NCI-H345 (cell line): ENCODE measurements at places on chromosomes 2 and 18.

- DNase-seq: peak; percentile 78
These were observed 619 bp upstream of the FAM168B start for GRCh38 chr2:131093696-131094462.

GRCh38 chr2:2892378-2892777, 485.2 kb downstream of the EIPR1 start:
- no peak for DNase-seq

GRCh38 chr2:202933958-202934357, 21.9 kb downstream of the CARF start:
- no peak for DNase-seq

DNA sequence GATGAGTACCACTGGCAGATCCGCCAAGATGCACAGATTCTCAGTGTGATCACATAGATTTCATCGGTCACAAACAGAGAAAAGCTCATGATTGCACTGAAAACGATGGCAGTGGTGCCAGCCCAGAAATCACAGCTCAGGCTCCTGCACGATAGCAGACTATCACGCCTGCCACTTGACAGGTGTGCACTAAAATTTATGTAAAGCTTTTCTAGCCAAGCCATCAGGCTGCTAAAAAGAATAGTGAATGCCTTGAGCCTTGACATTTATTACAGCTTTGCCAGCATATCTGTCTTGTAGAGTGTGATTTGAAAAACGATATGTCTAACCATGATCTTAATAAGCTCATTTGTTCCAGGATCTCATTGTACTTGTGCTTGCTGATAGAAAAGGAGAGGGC, 409.5 kb upstream of the CWC22 start:
- DNase-seq: no peak

- no peak for DNase-seq
These were observed 33.6 kb downstream of the TTC32 start for GRCh38 chr2:19868224-19868623.

DNA sequence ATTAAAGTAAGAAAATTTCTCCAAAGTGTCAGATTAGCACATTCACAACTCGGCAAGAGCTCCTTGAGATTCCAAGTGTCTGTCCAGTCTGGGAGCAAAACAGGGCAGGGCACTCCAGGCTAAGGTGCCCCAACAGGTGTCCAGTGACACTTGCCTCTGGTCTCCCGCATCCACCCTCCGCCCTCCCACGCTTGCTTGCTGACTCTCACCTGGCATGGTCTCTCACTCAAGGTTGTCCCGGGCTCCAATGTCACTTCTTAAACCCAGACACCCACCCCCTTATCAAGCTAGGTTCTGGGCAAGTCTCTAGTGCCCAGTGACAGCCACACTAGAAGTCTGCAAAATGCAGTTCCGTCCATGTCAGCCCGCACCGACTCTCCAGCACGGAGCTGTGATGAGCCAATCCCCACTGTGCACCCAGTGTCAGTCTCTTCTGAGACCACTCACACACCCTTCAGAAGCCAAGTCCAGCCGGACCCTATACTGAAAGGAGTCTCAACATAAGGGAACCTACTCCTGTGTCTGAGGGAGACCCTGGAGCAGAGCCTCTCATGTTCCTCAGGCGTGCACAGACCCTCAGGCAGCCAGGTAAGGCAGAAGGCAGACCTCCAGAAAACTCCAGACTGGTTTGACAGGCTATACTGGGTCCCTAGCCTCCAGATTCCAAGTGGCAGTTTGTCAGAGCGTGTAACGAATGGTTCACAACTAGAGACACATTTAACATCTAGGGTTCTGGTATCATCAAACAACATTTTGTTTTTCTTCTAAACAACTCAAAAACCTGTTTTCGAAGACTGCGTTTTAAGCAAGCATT, 45.6 kb downstream of the HDLBP start:
- no peak for DNase-seq

- DNase-seq: no peak
These were observed 264.1 kb upstream of the THUMPD2 start for GRCh38 chr2:40043191-40043590.

GRCh38 chr2:15160201-15160991, 400.7 kb downstream of the NBAS start:
- no peak for DNase-seq

DNA sequence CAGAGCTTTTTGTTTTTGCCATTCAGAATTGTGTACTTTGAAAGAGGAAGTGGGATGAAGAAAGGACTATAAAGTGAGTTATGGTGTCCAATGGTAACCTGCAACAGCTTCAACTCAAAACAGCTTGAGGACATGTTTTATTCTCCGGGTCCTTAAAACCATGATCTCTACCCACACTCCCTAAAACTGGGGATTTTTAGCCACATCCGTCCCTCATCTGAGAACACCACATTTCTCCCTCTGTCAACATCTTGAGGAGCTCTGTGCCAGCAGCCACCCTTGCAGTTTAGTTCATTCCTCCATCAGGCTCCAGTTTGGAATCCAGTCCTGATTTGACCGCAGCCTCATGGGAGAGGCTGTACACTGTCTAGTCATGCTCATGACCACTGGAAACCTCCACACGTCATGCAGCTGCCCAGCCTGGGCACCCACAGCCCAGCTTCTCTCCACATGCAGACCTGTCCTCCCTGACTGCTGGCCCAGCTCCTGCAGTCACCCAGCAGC, 62.6 kb downstream of the C18orf63 start:
- DNase-seq: no peak

DNA sequence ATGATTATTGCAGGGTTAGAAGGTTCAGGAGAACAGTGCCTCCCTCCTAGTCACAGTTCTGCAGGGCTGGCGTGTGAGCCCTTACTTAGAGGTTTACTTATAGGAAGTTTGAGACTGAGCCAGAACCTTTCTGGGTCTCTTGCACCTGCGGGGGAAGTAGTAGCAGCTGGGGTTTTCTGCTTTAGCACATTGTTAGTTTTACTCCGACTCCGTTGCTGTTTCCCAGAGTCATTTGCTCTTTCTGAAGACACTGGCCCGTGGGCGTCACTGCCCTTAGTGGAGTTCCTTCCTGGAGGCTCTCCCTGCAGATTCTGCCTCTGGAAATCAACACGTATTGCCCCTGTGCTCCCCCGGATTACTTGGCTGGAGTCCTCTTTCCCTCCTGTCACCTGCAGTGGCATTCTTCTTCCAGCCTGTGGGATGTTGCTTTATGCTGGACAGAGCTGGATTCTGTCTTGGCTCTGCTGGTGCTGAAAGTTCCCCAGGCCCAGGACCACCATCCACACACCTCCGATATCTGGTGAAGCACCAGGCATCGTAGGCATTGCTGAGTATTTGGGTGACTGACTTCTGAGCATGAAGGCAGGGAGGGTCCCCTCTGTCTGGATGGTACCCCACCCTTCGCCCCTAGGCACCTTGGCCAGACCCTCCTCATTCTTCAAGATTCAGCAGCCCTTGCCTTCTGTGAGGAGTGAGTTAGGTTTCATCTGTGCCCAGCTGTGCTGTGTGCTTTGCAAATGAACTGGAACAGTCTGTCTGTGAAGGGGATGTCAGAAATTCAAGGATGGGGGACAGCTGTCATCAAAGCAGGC, 51.7 kb downstream of the AGAP1 start:
- no peak for DNase-seq

GRCh38 chr18:11506856-11507255, 102.5 kb upstream of the SLC35G4 start:
- no peak for DNase-seq

GRCh38 chr2:164964700-164965099, 9.4 kb upstream of the SLC38A11 start:
- DNase-seq: no peak

DNA sequence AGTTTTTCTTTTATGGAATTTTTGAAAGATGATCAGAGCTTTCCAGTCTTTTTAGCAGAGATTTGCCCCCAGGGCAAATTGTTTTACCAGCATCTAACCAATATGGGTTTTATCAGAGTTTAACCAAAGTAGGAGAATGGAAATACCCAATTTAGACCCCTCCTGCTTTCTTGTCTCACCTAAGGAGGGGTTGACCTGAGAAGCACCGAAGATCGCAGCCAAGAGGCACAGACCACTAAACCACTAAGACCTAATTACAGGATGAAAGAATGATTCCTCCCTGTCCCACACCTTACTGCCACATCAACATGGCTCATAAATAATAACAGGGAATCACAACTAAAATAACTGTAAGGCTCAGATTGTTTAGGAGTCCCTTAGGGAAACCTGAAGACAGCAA, 111.9 kb upstream of the EPB41L5 start:
- DNase-seq: no peak

- no peak for DNase-seq
These were observed 42.5 kb upstream of the NFATC1 start for GRCh38 chr18:79353267-79353666.

DNA sequence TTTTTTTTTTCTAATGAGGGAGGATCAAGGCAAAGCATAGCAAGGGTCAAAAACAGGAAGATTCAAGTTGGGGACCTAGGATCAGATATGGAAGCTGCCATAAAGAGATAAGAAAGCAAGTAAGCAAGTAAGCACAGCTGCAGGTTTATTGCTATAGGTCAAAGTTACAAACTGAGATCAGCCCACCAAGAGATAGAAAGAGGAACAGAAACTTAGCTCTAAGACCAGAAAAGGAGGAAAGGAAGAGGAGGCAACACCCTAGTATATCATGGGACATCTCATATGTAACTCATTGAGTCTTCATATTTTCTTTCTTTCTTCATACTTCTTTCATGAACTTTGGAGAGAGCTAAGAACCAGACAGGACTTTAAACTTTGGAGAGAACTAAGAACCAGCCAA, 295.9 kb upstream of the CRIM1 start:
- DNase-seq: no peak

DNA sequence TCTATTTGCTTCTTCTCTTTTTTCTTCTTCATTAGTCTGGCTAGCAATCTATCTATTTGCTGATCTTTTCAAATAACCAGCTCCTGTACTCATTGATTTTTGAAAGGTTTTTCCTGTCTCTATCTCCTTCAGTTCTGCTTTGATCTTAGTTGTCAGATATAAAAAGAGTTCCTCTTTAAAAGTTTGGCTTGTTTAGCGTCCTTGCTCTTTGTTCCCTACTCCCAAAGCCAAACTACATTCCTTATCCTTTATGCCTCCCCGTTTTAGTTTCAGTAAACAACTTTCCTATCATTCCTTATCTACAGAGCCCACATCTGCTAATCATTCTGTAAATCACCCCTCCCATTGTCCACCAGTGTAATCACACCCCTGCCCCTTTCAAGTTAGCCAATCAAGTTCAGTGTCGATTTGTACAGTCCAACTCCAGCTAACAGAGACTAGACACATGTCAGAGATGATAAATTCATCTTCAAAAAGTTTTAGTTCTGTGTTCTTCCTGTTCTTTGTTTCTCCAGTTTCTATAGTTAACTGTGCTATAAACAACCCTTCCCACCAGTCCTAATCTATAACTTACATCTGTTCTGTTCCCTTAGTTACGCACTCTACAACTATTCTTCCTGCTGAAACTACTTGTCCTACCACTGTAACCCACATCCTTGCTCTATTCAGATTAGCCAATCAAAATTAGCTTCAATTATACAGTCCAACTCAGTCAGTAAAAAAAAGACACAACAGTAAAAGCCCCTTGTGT, 44.4 kb downstream of the TFPI start:
- no peak for DNase-seq

- DNase-seq: no peak
These were observed 766.8 kb upstream of the FAM98A start for GRCh38 chr2:34365932-34366331.

DNA sequence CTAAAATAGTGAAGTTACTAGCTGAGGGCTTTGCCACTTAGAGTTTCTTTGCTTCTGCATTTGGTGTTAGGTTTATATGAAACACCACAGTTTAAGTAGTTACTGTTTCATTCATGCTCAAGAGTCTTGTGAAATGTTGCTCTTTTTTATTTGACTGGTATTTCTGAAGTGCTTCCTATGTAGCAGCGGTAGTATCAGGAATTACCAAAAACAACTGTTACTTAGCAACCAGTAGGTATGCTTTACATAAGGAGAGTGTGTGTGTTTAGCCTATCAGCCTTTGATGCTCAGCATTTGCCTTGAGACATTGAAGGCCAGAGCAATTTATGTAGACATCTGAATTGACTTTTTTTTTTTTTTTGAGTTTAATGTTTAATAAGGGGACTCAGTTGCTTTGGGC, 3.6 kb downstream of the DIS3L2 start:
- peak; percentile 7 for DNase-seq

GRCh38 chr2:83115606-83116005, 1343.5 kb downstream of the SUCLG1 start:
- DNase-seq: no peak

- DNase-seq: peak; percentile 2
These were observed 199.1 kb upstream of the POU3F3 start for GRCh38 chr2:104654811-104655210.

DNA sequence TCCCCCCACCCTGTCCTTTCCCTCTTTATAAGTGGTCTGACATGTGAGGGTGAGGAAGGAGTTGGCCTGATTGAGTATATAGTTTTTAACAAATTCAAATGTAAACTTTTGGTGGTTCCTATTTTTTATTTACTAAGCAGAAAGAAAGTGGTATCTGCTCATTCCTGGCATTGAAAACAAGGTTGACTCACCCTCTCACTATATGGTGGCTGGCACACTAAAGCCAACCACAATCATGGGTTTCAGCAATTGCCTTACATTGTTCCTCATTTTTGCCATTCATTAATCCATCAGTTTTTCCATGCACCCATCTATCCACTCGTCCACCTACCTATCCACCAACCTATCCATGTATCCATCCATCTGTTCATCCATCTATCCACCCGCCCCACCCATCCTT, 75.4 kb upstream of the IGFBP5 start:
- DNase-seq: no peak

- DNase-seq: no peak
These were observed 120.1 kb downstream of the MMADHC start for GRCh38 chr2:149467436-149467835.

DNA sequence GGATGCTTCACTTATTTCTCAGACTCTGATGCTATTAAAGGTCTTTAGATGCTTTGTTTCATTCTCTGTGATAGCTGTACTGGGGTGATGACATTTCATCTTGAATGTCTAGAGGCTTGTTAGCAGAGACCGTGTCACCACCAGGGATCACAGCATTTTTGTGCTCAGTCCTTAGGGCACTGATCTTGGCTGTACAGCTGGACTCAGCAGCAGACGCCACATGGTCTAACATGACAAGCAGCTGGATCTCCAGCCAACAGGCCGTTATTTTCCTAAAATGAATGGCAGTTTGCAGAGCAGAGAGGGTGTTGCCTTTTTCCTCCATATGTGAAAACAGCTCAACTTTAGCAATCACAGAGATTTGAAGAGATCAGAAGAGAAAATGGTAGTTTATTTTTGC, 491.8 kb downstream of the CDH2 start:
- DNase-seq: no peak

GRCh38 chr2:236209535-236209934, 41.3 kb upstream of the GBX2 start:
- no peak for DNase-seq

- no peak for DNase-seq
These were observed 10.6 kb downstream of the CFAP210 start for GRCh38 chr2:169683425-169684134.

DNA sequence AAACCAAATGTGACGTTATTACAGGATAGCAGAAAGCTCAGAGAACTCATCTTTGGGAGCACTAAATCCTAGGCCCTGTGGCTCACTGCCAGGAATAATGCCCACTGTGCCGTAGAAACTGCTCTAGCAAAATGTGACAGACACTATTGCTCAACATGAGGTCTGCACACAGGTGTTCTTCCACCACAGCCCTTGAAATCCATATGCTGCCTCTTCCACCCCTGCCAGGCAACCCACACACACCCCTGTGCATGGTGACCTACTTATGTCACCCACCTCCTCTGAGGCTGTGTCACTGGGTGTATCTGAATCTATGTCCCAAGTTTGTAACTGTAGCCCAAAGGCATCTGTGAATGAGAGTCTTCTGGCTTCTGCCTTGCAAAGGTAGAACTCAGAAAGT, 66.1 kb upstream of the MBOAT2 start:
- DNase-seq: peak; percentile 84
